NCI-H1417 treated with DMSO at 0.1 percent for 48 hours (cell line): ENCODE measurements at places on chromosomes 2 and 18.

GRCh38 chr2:241947004-241947350 lies 77.4 kb downstream of the RTP5 start:
- no peak for DNase-seq

DNA sequence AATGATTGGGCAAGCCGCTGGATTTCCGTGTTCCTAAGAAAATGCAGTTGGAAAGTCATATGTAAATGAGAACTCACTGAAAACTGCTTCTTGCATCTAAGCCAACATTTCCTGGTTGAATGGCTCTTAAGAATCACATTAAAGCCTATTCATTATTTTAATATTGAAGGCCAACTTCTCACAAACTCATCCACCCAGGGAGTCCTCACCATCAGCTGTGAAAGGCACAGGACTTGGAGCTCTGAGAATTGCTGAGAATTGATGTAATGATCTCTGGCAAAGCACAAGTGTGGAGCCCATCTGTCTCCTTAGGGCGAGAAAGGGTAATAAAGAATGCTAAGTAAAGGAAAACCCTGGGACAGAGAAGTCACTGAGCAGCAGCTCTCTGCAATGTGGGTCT lies 55.9 kb upstream of the APCDD1 start:
- DNase-seq = no peak

GRCh38 chr2:134875309-134875708 lies 36.9 kb downstream of the ACMSD start:
- DNase-seq = no peak

DNA sequence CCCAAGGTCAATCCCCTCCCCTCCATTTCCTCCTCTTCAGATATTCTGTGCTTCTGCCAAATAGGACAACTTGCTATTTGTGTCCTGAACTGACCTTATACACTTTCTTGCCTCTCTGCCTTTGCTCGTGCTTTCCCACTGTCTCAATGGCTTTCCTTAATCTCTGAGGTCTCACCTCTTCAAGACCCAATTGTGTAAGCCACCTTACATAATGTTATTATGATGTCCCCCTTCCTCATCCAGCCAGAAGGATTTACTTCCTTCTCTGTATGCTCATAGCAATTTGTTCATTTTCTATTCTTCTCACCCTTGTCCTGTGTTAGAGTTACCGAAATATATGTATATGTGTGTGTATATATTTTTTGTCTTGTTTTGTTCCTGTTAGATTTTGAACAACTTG lies 26.9 kb upstream of the DARS1 start:
- no peak for DNase-seq

DNA sequence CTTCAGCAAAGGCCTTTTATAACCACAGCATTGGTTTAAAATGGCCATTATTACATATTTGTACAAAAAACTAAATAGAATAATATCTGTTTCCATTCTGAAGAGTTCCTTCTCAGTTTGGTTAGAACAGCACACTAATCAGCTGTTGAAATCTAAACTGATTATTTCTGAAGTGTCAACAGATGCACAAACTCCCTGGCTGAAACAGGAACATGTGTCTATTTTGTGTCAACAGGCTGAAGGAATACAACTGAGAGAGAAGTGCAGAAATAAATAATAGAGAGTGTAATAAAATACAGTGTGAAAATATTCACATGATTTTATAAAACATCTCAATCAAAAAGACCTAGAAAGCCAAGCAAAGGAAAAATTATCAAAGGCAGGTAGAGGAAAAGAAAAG lies 29.7 kb downstream of the IKZF2 start:
- DNase-seq = no peak

DNA sequence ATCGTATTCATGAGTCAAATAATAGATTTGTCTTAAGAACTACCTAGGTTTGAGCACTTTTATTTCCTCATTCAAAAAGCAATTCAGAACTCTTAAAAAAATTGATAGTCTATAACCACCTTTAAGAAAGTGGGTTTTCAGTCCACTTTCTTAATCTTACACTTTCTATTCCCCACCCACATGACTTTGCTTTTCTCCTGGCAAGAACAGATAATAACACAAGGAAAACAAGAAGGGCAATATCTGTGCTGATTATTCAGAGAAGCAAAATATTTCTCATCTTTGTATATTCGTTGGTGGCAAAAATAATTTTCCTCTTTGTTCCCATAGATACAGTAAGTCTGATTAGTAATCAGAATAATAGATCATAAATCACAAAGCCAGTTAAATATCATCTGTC lies 130.6 kb upstream of the DNAJC10 start:
- DNase-seq = no peak

GRCh38 chr2:217054791-217055190 lies 194.9 kb upstream of the TNP1 start:
- DNase-seq = peak; percentile 38

DNA sequence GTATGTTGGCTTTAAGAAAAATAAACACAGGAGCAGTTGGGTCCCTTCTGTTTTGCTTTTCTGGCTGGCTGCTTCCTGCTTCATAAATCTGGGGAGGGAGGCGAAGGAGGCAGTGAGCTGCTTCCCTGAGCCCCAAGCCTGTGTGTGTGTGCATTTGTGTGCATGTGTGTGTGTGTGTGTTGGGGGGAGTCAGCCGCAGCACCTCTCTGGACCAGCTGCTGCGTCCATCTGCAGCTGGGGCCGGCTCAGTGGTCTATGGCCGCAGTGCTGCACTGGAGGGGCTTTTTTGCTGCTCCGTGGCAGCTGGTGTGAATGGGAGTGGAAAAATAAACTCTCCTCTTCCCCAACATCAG lies 192.3 kb downstream of the RNF144A start:
- no peak for DNase-seq

DNA sequence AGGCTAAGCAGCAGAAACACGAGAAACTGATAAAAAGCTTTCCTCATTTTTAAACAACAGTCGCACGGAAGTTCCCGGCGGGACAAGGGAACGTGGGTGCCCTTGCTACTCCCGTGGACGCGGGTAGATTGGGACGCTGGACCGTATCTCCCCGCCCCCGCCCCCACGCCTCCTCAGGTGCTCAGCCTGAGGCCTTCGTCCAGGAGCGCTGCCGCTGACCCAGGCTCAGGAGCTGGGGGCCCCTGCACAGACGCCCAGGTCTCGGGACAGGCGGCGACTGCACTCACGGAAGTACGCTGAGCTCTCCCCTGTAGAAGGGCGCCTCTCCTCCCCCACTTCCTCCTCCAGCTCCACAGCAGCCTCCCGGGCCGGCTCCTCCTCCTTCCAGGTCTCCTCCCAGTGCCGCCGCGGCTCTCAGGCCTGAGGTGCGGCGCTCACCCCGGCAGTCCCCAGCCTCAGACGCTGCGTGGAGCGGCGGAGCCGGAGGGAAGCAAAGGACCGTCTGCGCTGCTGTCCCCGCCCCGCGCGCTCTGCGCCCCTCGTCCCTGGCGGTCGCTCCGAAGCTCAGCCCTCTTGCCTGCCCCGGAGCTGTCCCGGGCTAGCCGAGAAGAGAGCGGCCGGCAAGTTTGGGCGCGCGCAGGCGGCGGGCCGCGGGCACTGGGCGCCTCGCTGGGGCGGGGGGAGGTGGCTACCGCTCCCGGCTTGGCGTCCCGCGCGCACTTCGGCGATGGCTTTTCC lies at the start of gene ITGAV:
ITGAV (plus strand) TSS at position 445 of the 738 bp plus-strand sequence; CDS start at position 728, 283 bp downstream.
- no peak for DNase-seq

- DNase-seq = no peak
Measured at GRCh38 chr2:202109737-202110184, 36.7 kb downstream of the KIAA2012 start.

DNA sequence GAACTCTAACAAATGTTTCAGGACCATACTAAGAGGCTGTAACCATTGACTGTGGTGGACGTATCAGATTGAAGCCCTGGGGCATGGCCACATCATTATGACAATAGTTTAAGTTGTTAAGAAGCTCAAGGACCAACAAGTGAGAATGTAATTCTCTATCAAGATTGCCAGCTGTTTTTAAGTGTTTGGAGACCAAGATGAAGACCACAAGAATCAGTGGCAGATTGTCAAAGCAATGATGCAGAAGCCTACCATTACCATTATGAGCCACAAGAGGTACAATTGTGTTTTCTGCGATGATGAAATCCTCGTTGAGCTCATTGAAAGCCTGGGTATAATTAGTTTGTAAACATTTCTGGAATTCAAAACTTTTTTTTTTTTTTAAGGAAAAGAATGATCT lies 261.1 kb upstream of the ZEB2 start:
- no peak for DNase-seq

- DNase-seq = no peak
Measured at GRCh38 chr18:49898421-49898820, 85.1 kb upstream of the ACAA2 start.

- no peak for DNase-seq
Measured at GRCh38 chr2:227192491-227192890, 28.1 kb downstream of the COL4A3 start.

DNA sequence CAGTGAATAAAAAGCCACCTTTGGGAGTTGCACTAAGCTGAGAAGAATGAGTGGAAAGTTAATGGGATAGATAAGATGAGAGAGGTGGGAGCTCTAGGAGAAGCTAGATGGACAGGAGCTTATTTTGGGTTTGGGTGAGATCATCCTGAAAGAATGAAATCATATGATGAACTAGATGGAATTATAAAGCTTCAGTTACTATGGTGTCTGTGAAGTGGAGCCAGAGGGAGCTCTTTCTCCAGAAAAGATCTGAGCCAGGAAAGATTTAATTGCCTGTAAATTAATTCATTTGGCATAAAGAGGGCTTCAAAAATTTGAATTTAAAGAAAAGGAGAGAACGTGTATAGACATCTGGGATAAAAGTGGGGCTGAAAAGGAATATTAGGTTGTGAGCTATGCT lies 10.3 kb downstream of the DNAH6 start:
- DNase-seq = no peak

DNA sequence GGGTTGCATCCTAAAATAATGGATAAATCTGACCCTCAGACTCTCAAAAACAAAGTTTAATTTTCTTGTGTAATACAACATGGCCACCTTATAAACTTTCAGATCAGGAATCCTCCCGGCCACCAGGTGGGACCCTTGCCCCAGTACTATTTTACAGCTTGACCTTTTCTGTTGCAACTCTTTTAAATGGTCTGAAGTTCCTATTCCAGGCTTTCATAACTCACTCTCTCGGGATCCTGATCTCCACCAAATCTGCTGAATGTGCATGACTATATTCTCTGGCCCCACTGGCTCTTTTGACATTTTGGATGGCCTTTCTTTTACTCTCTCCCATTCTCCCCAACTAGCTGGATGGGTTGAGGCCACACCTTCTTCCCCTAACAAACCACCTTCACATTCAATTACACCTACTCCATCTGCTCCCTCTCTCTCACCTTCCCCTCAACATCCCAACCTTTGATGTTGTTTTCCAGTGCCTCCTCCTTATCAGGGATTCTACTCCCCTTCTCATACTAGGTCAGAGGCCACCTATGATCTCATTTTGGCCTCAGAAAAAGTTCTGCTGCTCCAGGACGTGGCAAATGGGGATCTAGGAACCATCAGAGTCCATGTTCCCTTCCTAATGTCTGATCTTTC lies 70.8 kb downstream of the SESTD1 start:
- no peak for DNase-seq

DNA sequence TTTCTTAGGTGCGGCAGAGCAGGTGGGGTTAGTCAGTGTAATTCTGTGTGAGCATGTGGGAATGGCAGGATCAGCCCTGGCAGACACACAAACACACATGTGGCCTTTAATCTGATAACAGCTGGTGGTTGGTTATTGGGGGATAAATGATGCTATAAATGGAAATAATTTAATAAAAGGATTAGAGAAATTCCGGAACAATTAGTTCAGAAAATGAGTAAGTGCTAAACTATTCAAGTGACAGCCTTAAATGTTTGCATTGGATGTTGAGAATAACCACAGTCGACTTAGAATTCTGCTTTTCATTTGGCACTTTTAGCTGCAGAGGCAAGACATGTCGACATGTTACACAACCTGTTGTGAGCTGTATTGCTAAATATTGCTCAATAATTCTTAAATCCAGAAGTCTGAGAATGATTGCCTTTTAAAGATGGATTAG lies 7.2 kb downstream of the SMYD1 start:
- no peak for DNase-seq

GRCh38 chr2:100819370-100820272 lies at the start of gene NPAS2:
TSS of gene NPAS2 (plus strand) at chr2:100820139. CDS start at chr2:100904755, 84,616 bp downstream.
- DNase-seq = no peak

- no peak for DNase-seq
Measured at GRCh38 chr18:27005589-27005988, 140.1 kb upstream of the AQP4 start.

- no peak for DNase-seq
Measured at GRCh38 chr2:31381601-31382000, 32.9 kb downstream of the XDH start.

DNA sequence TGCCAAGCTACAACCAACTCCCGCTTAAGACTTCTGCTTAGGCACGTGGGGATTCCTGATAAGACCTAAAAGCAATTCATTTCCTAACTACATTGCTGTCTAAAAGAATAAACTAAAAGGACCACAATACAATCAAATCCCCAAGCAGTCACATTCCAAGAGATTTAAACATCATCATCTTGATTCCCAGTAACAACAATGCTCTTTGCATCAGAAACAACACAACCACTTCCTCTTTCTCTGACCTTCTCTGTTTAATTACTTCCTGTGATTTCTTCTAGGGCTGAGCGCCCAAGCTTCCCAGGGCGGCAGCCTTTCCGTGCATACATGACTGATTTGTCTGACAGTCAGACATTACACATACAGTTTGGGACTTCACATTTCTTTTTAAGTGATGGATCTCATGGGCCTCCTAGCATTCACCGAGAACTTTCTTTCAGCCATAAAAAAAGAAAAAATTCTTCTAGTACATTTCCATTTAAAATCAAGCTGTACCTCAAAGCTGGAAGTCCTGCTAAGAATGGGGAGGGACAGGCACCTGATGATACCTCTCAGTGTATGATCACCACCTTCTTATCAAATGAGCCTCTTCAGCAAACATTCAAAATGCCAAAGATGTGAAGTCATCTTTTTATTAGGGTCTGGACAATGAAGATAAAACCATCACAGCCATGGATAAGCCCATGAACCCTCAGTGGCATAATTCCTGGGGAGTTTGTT lies 11.5 kb downstream of the SPRED2 start:
- no peak for DNase-seq

- DNase-seq = no peak
Measured at GRCh38 chr2:47720036-47720435, 62.9 kb upstream of the MSH6 start.
